Activated CD4-positive, alpha-beta T cell treated with anti-CD3 and anti-CD28 coated beads for 36 hours (primary cell): ENCODE measurements at places on chromosomes 4 and X. TPM values are rescaled to one million over a fixed set of nuclear protein-coding genes. Genes with fewer than 3 reads are reported as not detected.

DNA sequence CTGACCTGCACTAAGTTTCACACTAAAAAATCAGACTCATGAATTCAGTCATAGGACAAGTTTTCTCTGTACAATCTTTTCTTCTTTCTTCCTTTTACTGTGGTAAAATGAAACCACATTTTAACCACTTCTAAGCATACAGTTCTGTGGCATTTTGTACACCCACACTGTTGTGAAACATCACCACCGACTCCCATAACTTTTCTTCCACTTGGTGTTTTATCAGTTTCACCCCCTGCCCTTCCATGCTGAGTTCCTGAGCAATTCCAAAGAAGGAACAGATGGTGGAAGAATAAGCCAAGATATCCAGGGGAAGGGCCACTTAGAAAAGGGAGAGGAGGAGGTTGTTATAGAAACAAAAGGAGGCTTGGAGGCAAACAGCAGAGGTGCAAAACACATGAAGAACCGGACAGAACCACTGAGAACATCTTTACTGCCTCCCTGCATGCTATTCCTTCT is 22.6 kb downstream of the SLC25A4 start:
- peak overlapping the region; percentile 6 for H3K4me3 ChIP-seq
- DNase-seq = peak; percentile 21
- peaks cover 22% of the 10 kb centered on the region for H3K4me1 ChIP-seq
- H3K27me3 ChIP-seq = peaks cover 6% of the 10 kb centered on the region

DNA sequence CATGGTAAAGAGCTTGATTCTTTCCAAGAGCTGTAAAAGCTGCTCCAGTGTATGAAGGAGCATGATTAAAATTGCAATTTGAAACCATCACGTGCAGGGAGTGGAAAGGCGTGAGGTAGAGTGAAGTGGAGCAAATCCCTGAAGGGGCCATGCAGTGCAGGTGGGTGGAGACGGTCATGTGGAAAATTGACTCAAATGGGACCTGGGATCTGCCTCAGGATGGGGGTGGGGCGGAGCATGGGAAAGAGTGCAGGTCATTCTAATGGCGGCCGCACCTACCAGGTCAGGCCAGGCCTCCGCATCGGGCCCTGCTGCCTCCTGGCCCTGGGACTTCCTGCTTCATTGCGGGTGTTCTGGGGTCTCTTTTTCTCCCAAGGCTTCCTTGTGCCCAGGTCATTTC is 25.3 kb upstream of the TRIM60 start:
- peaks cover 13% of the 10 kb centered on the region for H3K27me3 ChIP-seq
- no peak overlapping the region for H3K4me3 ChIP-seq
- no peak overlapping the region for H3K27ac ChIP-seq
- DNase-seq = no peak
- H3K4me1 ChIP-seq = peaks cover 11% of the 10 kb centered on the region

DNA sequence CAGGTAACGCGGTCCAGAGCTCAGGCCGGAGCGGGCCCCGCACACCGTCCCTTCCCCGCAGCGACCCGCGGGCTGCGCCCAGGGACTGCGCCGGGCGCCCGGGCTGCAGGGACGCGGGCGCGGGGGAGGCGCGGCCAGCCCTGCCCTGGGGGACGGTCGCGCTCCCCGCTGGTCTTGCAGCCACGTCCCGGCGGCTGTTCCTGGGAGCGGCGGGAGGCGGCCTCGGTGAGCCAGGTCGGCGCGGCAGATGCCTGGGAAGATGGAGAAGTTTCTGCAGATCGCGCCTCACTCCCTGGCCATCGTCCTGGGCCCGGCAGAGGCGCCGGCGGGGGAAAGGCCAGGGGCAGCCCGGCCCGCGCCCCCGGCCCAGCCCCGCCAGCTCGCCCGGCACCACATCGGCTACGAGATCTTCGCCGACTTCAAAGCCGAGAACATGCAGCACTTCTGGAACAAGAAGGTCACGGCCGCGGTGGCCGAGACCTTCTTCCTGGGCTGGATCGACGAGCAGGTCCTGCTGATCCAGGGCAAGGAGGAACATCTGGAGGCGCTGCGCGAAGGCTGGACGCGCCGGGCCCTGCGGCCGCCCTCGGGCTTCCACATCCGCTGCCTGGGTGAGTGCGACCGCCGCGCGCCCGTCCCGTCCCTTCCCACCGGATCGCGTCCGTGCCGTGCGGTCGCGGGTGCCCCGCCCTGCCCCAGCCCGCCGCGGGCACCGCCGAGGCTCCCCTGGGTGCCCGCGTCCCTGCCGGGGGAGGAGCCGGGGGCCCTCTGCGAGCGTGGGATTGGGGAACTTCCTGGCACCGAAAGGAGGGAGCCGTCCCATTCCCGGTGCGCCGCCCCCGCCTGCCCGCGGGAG is 107.4 kb upstream of the STOX2 start:
- H3K4me3 ChIP-seq = peak overlapping the region; percentile 26
- peaks cover 5% of the 10 kb centered on the region for H3K36me3 ChIP-seq
- DNase-seq = peak; percentile 33
- no peak overlapping the region for H3K27ac ChIP-seq
- peaks cover 54% of the 10 kb centered on the region for H3K27me3 ChIP-seq
- peaks cover 12% of the 10 kb centered on the region for H3K4me1 ChIP-seq

DNA sequence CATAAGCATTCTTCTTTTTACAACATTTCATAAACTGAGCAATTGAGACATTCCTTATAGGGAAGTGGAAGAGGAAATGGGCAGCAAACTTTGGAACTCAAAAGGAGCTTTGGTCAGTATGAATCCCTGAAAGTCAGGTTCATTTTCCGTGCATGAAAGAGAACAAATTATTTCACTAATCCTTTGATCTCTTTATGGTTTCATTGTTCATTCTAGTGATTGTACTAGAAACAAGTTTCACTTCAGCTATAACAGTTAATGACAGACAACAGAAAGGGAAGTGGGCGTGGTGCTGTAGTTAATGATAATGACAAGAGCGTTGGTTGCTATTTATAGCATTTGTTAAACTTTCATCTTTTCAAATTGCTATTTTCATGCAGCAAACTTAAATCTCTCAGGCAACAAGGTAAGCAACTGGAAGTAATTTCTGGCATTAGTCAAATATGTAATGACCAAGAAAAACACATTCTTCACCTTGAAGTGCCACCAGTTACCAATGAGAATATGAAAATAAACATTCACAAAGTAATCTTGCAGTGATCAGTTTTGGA is 98.4 kb downstream of the AREG start:
- no peak overlapping the region for H3K27ac ChIP-seq
- no peaks in the 10 kb centered on the region for H3K36me3 ChIP-seq
- peak; percentile 4 for DNase-seq
- peaks cover 7% of the 10 kb centered on the region for H3K4me1 ChIP-seq

DNA sequence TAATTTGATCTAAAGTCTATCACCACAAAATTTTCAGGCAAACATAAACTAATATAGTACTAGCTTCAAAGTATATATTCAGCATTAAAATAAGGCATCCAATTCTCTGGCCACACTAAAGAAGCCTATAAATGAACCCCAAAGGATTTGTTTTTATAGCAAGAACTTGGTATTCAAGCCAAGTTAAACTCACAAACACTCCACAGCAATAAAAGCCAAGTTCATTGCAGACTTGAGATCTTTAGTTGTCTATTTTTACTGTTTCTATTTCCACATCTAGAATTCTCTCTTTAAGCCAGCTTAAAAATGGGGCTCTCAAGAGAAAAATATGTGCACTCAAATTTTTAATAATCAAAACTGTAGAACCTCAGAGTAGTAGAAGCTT is 51.1 kb downstream of the WDFY3 start:
- no peak for DNase-seq
- H3K27me3 ChIP-seq = peaks cover 2% of the 10 kb centered on the region

GRCh38 chrX:44344194-44344593 is 722 bp upstream of the EFHC2 start:
- no peaks in the 10 kb centered on the region for H3K36me3 ChIP-seq
- no peaks in the 10 kb centered on the region for H3K27me3 ChIP-seq
- H3K27ac ChIP-seq = peak overlapping the region; percentile 77
- peak; percentile 74 for DNase-seq
- H3K4me3 ChIP-seq = peak overlapping the region; percentile 73

DNA sequence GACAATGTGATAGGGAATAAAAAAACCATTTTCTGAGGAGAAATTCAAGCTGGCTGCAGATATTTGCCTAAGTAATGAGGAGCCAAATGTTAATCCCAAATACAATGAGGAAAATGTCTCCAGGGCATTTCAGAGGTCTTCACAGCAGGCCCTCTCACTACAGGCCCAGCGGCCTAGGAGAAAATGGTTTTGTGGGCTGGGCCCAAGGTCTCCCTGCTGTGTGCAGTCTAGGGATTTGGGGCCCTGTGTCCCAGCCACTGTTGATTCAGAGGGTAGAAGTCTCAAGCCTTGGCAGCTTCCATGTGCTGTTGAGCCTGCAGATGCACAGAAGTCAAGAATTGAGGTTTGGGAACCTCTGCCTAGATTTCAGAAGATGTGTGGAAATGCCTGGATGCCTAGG is 778.7 kb downstream of the CENPC start:
- no peak overlapping the region for H3K4me3 ChIP-seq
- no peak for DNase-seq
- no peak overlapping the region for H3K27ac ChIP-seq
- H3K4me1 ChIP-seq = no peaks in the 10 kb centered on the region
- H3K27me3 ChIP-seq = no peaks in the 10 kb centered on the region

KLHL34 gene
- total RNA-seq = 0.60 TPM

MXRA5 gene
- total RNA-seq = not detected

CAMK2D gene
- total RNA-seq = 70.3 TPM
